WERI-Rb-1 (cell line): ENCODE measurements at places on chromosomes 6 and 20.

DNA sequence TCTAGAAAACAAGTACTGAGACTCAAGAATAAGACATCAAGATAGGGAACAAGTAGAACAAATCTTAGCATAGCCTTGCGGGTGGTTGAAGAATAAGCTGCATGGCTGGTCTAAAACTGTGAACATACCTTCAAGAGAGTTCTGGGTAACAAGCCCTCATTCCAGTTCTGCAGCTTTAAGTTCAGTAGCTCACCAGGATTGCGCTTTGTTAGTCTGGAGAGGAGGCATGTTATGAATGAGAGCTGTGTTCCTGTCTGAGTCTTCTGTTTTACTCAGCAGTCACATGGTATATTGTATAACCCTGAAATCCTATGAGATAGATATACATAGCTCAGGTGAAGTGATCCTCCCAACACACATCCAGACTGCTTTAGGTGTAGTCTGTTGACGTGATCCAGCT is 406.6 kb upstream of the IRAK1BP1 start:
- no peak for DNase-seq

GRCh38 chr6:85126485-85127167 is 323.3 kb upstream of the NT5E start:
- peak; percentile 60 for DNase-seq

DNA sequence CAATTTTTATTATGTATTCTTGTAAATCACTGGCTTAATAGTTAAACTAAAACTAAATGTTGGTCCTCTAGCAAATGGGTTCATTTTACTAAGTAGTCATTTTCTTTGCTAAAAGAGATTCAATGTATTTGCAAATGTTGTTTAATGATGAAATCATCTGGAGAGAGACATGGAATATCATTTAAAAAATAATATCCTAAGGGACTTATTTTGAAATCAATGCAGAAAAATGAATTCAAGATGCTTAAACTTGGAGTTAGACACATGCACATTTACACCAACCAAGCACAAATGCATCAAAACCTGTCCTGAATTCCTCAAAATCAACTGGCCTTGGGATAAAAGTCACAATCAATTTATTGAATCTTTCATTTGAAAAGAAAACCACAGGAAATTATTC is 165.0 kb upstream of the RNF217 start:
- DNase-seq = no peak

- no peak for DNase-seq
Observed at GRCh38 chr6:169172946-169173345, 80.7 kb downstream of the THBS2 start.

DNA sequence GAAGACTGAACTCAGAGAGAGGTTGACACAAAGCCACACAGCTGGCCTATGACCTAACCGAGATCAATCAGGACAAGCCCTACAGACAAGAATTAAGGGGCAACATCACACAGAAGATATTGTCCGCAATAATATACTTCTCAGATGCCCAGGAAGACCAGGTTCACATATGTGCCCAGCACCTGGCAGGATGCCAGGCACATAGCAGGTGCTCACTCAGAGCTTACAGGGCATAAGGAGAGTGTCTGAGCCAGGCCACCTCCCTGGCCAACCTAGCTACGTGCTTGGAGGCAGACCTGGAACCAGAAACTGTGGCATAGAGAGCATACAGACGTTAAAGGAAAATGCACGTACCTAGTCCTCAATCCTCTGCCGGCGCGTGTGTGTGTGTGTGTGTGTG is 87.0 kb upstream of the LRFN2 start:
- DNase-seq = no peak

GRCh38 chr20:45039475-45039820 is 61.5 kb downstream of the KCNS1 start:
- DNase-seq = no peak

- no peak for DNase-seq
Observed at GRCh38 chr6:168133687-168134559, 54.9 kb upstream of the FRMD1 start.
